ENCODE measurements at places on chromosomes 16 and 17.

DNA sequence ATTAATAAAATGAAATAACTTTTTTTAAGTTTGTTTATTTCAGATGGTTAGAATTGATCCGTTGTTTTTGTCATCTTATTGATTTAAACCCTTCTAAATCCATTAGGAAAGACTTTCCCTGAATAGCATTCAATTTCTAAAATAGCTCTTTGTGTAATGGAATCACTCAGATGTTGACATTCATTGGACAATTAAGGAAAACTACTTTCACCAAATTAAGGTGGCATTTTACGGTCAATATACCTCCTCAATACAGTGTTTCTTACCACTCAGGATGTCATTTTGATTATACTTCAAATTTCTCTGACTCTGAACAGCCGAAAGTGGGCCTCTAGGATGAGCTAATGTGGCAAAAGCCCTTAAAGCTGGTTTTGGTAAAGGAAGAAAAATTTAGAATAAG, 1.8 kb downstream of the ARL6IP1 start:
- DNase-seq, result no peak

- DNase-seq, result peak; percentile 17
These were observed 625.1 kb downstream of the HS3ST4 start for GRCh38 chr16:26316683-26317464.

DNA sequence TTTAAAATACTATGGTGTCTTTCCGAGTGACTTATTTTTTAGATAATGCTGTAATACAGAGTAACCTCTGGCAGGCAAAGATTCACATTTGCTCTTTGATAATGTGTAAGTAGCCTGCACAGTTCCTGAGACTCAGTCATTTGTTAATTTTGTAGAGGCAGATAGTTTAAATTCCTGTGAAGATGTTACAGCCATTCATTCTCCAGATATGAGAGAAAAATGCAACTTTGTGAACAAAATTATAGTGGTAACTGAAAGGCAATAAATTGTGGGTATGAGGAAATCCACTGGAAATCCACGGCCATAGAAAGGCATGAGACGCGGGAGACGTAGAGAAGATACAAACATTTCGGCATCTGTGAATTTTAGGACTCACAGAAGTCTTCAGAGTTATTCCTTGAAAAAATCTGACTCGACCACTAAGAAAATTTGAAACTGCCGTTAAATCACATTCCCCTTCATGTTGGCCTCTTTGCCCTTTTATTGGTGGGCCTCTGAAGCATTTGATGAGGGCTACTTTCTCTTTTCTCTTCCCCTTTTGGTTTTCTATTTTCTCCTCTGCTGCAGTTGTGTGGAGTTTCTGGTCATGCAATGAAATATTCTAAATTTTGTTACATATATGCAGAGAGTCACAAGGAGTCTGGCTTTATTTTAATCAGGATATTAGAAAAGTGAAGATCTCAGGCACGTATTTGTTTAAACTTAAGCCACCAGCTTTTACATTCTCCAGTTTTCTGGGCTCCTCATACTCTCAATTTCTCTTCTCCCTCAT, 18.8 kb downstream of the HS3ST3A1 start:
- no peak for DNase-seq

DNA sequence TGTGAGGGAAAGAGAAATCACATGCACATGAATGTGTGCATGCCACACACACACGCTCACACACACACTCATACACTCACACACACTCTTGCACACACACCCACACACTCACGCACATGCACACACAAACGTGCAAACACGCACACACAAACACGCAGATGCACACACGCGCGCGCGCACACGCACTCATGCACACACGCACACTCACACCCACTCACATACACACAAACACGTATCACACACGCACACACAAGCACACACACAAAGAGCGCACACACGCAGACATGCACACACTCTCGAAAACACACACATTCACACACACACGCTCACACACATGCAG, 72.2 kb downstream of the GAS7 start:
- no peak for DNase-seq

DNA sequence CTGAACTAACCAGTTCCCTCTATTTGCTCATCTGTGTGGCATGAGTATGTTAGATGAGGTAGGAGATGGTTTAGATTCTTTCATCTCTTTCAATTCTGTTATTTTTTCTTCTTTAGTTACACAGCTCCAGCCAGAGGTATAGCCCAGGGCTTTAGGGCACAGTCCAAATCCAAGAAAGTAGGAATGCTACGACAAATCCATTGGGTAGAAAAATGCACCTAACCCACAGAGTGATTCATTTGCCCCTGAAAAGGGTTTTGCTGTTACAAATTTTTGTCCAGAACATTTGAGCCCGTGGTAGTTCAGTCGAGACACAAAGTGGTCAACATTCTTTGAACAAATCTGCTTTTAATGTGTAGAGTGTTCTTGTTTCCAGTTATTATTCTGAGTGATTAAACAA, 250.7 kb downstream of the HS3ST3A1 start:
- DNase-seq, result no peak

- no peak for DNase-seq
These were observed 1.7 kb downstream of the SUPT6H start for GRCh38 chr17:28663723-28664122.

- no peak for DNase-seq
These were observed 51.7 kb downstream of the WNT3 start for GRCh38 chr17:46766493-46767491.

DNA sequence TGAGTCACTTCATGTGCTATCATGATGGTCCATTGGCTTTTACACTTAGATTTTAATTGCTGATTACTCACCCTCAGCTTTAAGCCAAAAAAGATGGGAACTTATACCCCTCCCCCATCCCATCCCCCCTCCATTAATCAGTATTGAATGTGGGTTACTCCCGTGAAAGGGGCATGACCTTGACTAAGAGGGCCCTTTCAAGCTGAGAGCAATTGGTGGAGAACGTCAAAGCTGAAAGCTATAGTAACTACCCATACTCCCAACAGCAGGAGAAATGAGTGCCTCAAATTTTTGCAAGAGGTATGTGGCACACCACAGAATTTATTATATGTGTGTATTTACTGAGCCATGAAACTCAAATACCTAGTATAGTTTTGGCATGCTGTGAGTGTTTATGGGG, 99.7 kb upstream of the CDH8 start:
- DNase-seq, result no peak

GRCh38 chr16:64398793-64399192, 723.1 kb downstream of the CDH11 start:
- DNase-seq, result no peak

- no peak for DNase-seq
These were observed 2.4 kb upstream of the SOCS3 start for GRCh38 chr17:78362232-78362631.

DNA sequence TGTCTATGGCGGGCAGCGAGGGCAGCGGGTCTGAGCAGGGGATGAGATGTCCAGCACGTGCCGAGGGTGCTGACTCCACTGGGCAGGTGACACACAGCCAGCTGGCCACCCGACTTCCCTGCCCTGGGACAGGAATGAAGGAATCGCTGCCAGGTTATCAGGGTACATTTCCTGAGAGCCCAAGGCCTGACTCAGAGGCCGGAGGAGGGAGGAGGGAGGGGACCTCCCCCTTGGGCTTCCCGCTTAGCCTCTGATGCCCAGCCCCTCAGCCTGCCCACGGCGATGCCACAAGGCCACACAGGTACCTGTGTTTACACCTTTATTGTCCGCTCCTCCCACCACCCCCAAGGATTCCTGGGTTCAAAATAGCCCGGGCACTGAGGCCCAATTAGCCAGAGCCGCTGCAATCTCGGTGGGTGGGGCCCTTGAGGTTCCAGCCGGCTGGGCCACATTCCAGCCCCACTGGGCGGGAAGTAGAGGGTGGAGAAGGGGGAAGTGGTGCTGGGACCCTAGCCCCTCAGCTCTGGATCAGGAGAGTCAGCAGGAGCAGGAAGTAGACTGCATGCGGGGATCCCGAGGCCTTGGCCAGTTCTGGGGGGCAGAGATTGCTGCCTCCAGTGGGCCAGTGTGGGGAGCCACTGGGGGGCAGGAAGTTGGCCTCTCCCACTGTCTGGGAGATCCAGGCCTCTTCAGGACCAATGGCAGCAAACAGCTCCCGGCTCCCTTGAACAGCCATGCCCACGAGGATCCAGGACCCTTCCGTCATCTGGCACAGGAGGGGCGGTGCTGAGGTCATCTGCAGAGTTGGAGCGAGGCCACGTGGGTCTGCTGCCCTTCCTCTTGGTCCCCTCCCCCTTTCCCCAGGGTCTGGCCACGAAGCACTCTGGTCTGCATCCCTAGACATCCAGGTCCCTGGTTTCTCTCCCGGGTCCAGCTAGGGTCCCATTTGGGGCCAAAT, 3.4 kb upstream of the PRSS8 start:
- DNase-seq, result no peak

DNA sequence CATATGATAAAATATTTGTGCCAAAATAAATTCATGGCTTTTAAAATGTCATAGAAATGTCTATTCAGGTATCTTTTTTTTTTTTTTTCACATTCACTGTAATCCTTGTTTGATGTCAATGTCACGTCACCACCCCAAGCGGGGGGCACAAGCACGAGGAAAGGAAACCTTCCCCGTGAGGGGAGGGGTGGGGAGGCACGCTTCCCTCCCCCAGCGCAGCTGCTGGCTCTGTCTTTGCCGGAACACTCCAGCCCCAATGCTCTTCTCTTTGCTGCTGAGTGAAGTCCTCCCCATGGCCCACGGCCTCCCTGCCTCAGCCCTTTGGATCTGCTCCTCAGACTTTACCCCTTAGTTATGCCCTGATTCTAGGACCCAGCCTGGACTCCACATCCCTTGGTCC, 1.5 kb downstream of the SLC35G3 start:
- DNase-seq, result no peak

- no peak for DNase-seq
These were observed 19.4 kb downstream of the C1QTNF1 start for GRCh38 chr17:79043191-79043930.

GRCh38 chr16:2520097-2520783, at the start of gene AMDHD2:
Gene AMDHD2, plus strand, starts transcription at chr16:2520371. Its CDS starts 88 bp downstream, at chr16:2520459.
- peak; percentile 97 for DNase-seq

GRCh38 chr17:11598274-11599221, at the start of gene DNAH9:
Gene DNAH9, plus strand, starts transcription at chr17:11598470. Its CDS starts 29 bp downstream, at chr17:11598499.
- peak; percentile 99 for DNase-seq

DNA sequence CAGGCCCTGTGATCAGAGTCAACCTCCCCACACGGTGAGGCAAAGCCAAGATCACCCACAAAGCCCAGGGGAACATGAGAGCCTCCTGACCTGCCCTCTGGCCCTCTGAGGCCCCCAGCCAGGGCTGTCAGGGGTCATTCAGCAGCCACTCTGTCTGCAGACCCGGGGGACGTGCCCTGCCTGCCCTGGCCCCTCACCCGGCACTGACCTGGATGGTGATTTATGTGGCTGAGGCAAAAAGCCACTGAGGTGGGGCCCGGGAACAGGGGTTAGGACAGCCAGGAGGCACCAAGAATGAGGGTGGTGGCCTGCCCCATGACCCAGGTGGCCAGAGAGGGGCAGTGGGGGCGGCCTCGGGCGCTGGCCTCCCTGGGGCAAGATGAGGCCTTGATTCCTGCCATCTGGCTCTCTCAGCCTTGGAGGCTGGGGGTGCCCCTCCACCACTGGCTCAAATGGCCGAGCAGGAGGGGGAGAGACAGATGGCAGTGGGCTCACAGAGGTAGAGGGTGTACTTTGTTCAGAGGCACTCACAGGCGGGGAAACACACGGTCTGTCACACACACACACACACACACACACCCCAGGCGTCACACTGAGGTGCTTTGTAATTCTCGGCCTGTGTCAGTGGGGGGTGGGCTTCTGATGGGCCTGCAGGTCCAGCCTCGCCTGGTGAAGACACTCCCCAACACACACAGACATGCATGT, 174.0 kb upstream of the GSE1 start:
- DNase-seq, result no peak

- no peak for DNase-seq
These were observed 13.9 kb downstream of the DNAAF1 start for GRCh38 chr16:84159007-84159406.

DNA sequence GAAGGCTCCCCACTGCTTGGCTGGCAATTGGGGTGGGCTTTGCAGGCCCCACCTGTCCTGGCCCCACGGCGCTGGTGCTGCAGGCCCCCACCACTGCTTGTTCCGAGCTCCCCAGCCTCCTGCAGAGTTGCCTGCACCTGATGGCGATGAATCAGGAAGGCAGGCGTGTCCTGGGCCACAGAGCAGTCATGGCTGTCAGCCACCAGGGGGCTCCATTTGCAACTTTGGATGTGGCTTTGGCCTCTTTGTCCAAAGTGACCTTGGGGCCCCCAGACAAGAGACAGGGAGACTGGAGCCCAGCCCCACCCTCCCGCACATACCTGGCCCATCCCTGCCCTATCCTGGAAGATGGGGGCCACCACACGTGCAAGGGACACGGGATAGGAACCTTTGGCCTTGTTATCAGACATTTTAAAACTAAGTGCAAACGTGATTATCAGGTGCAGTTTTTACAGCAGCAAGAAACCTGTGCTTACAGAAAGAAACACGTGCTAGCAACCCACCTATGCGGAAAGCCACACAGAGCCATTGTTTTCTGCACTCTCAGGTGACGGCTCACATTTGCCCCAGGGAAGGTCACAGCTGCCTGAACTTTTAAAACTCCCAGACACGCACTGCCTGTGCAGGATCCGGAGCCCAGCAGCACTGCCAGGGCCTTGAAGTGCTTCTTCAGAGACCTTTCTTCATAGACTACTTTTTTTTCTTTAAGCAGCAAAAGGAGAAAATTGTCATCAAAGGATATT, at the start of gene DNASE1:
TSS of gene DNASE1 (plus strand) at position 443 of the 743 bp plus-strand sequence. CDS start 683 bp downstream, outside the sequence.
- peak; percentile 57 for DNase-seq

GRCh38 chr17:45578516-45579455, 88.3 kb upstream of the PLEKHM1 start:
- no peak for DNase-seq

DNA sequence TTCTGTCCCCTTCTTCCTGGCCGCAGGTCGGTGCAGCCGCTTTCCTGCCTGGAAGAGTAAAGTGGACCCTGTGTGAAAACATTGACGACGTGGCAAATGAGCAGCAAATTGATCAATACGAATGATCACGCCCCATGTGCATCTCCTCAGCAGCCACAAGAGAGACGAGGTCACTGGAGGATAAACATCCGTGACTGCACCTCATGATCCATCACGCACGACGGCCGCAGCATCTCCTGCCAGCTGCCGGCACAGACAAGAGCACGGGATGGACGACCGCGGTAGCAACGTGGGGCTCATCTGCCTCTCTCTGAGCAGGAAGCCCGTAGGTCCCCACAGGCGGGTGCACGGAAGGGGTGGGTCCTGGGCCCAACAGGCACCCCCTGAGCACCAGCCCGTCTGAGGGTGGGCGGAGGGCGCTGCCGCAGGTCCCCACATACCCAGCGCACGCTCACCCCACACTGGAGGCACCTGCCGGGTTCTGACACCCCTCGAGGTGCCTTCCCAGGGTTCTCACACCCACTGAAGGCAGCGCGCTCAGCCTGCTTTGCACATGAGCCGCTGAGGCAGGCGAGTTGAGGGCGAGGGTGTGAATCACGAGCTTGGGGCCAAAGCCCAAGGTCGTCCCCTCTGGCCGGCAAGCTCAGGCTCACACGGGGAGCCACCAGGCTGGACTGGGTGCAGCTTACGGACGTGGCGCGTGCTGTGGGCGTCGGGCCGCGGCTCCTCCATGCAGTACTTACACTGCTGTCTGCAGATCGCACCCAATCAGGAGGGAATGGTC, 12.3 kb upstream of the CDH15 start:
- DNase-seq, result no peak

- peak; percentile 74 for DNase-seq
These were observed 6.3 kb downstream of the UBE2O start for GRCh38 chr17:76446449-76447231.

Measured in posterior cingulate gyrus (tissue), 11 donors.